ENCODE measurements at places on chromosomes 11 and 22.
A peak's percentile ranks its signal among the peaks of the same experiment; 100 is the strongest.

DNA sequence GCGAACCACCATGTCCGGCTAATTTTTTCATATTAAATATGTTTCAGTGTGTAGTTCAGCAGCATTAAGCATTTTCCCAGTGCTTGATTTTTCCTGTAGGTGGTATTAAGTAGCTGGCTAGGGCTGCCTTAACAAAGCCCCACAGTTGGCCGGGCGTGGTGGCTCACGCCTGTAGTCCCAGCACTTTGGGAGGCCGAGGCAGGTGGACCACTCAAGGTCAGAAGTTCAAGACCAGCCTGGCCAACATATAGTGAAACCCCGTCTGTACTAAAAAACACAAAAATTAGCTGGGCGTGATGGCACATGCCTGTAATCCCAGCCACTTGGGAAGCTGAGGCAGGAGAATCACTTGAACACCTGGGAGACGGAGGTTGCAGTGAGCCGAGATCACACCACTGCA lies 33.5 kb upstream of the TOLLIP start:
- no peak for DNase-seq

GRCh38 chr11:3123305-3123704 lies 41.8 kb downstream of the OSBPL5 start:
- DNase-seq: peak; percentile 23

DNA sequence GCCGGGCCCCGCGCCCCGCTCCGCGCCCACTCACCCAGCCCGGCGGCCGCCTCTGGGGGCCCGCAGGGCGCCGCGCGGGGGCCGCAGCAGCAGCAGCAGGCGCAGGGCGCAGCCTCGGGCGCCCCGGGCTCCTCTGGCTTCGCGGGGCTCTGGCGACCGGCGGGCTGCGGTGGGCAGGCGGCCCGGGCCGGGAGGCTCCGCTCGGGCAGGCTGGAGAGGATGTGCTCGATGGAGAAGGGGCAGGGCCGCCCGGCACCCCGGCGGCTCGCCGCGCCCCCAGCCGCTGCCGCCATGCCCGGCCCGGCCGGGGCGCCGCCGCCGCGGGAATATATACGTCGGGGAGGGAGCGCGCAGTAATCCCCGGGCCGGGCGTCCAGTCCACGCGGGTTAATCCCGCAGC lies at the start of gene GSC2:
TSS of gene GSC2 (minus strand) at position 302 of the 400 bp plus-strand sequence. CDS start at position 293, 9 bp downstream.
- no peak for DNase-seq

GRCh38 chr22:37077802-37078448 lies 26.4 kb downstream of the KCTD17 start:
- DNase-seq: peak; percentile 62

- peak; percentile 57 for DNase-seq
Observed at GRCh38 chr22:24996420-24996952, 44.0 kb downstream of the KIAA1671 start.

GRCh38 chr11:119678351-119678750 lies 50.6 kb downstream of the NECTIN1 start:
- DNase-seq: no peak

DNA sequence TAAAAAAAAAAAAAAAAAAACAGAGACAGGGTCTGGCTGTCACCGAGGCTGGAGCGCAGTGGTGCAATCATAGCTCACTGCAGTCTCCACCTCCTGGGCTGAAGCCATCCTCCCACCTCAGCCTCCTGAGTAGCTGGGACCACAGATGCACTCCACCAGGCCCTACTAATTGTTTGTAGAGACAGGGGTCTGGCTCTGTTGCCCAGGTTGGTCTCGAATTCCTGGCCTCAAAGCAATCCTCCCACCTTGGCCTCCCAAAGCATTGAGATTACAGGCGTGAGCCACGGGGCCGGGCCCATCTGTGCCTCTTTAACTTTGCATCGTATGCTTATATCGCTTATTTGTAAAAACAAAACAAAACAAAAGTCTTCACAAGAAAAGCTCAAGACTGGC lies 3.1 kb downstream of the CPT1A start:
- DNase-seq: peak; percentile 27

- DNase-seq: no peak
Observed at GRCh38 chr11:77147668-77148321, 19.7 kb downstream of the MYO7A start.

GRCh38 chr11:134025082-134025429 lies 43.8 kb upstream of the JAM3 start:
- no peak for DNase-seq

GRCh38 chr11:30326114-30326778 lies 3.3 kb downstream of the ARL14EP start:
- peak; percentile 15 for DNase-seq

DNA sequence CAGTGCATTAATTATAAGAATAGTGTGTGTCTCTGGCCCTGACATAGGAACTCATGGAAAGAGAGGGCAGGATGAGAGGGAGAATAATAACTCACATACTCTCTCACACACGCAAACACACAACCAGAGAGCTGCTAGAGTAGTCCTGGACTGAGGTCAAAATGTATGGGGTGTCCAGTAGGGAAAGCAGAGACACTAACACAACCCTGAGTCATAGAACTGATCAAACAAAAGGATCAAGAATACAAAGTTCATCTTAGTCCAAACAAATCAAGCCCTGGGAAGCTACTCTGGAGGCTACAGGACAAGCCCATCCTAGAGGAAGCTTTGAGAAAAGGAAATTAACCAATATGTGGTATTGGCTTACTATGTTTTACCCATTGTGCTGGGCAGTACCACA lies 178.5 kb upstream of the GUCY1A2 start:
- no peak for DNase-seq
